ENCODE measurements at places on chromosomes 13 and 19.

DNA sequence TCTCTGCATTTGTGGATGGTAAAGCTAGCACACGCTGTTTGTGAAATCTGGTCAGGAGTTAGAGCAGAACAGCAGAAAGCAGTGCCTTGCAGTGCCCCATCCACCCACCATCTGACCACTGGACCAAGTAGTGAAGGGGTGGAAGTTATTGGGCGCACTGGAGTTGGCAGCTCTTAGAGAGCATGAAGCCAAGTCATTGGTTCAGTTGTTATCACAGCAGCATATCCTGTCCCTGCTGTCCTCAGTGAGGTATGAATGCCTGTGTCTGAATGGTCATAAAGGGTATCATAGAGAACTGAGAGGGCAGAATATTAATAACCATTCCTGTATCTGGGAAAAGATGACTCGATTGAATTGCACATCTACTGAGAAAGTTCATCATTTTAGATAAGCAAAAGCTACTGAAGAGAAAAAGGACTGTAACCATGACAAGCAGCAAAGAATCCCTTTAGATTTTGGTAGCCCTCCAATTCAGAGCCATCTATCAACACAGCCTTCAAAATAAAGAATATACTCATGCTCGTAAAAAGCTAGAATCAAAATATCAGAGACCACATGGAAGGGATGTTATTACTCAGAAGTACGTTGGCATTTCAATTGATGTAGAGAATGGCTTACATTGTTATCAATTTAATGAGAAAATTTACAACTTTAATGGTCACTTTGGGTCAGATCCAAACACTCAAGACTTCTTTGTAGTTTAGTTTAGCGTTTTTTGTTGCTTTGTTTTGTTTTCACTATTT, 919.0 kb downstream of the EFNB2 start:
- no peak for DNase-seq

- no peak for DNase-seq
These were observed 12.8 kb upstream of the SAMD1 start for GRCh38 chr19:14103310-14103709.

GRCh38 chr19:31258211-31259052, 90.8 kb downstream of the TSHZ3 start:
- no peak for DNase-seq

- peak; percentile 11 for DNase-seq
These were observed 659 bp downstream of the NFKBID start for GRCh38 chr19:35899547-35900214.

GRCh38 chr19:40581531-40581930, 4.9 kb downstream of the SHKBP1 start:
- no peak for DNase-seq

- no peak for DNase-seq
These were observed 9.1 kb downstream of the AP2S1 start for GRCh38 chr19:46841458-46842083.

DNA sequence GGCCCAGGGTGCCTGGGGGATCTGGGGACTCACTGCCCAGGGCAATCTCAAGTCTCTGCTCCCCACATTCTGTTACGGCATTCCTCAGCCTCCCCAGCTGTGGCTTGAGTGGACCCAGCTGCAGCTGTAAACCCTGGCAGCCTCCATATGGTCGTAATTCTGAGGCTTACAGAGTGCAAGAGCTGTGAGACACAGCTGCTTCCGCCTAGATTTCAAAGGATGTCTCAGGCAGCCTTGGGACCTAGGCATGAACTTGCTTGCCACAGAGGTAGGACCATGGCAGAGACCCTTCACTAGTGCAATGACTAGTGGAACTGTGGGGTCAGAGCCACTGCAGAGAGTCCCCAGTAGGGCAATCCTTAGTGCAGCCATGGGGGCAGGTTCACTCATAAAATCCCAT, 297.5 kb downstream of the ENOX1 start:
- DNase-seq: no peak

DNA sequence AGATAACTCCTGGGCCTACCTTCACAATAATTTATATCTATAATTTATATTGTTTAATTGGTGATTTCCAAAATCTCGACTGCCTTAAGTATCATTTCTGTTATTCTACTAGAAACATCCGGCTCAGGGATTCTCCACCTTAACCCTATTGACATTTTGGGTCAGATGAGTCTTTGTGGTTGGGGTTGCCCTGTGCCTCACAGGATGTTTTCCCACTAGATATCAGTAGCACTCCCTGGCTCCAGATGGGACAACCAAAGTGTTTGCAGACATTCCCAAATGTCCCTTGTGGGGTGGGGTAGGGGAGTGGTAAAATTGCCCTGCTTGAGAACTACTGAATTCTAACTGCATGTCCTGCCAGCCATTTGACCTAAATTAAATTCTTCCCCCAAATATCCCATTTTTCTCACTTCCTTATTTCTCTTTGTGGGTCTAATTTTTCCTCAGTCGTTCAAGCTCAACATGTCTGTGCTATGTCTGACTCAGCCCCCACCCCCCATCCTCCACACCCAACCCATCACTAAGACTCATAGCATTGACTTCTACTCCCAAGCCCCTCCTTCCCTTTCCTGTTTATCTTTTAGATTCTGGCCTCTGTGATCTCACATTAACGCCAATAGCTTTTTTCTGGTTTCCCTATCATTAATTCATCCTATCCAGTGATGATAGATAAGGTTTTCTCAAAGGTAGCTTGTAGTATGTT, 545.1 kb downstream of the EFNB2 start:
- no peak for DNase-seq

DNA sequence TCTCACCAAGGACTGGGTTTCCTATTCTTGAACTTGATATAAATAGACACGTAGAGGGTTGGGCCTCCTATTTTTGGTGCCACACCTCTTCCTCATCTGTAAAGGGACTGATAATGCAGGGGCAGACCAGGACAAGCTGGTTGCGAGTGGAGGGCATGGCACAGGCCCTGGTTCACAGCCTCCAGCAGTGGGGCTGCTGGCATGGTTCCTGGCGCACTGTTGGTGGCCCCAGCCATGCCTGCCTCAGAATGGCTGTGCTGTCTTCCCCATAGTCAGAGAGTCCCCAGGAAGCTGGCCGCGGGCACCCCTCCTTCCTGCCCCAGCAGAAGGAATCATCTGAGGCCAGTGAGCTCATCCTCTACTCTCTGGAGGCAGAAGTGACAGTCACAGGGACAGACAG, 10.5 kb upstream of the OVOL3 start:
- DNase-seq: no peak

GRCh38 chr19:35011737-35012682, 11.9 kb downstream of the GRAMD1A start:
- DNase-seq: no peak

DNA sequence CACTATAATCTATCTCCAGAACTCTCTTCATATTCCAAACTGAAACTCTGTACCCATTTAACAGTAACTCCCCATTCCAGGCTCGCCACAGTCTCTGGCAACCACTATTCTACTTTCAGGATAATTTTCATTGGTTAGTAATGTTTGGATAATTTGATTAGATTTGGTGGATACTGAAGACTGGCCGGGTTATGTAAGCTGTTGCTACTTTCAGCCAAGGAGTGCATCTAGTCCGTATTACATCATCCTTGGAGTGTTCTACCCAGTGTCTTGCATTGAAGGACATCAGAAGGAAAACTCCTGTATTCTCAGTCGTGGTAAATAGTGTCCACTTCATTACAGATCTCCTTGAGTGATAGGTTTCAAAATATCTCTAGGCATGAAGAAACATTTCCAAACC, 60.5 kb downstream of the PCCA start:
- no peak for DNase-seq

GRCh38 chr13:44542361-44542760, 33.8 kb downstream of the TSC22D1 start:
- DNase-seq: no peak

- no peak for DNase-seq
These were observed 127.1 kb downstream of the GGACT start for GRCh38 chr13:100461309-100462030.
